ENCODE measurements at places on chromosomes 5 and 9. TPM values are rescaled to one million over a fixed set of nuclear protein-coding genes. Genes with fewer than 3 reads are reported as not detected.

The PCDHGC3 gene
- 14.7 TPM for total RNA-seq

The SLC2A6 gene
- 36.0 TPM for total RNA-seq

DNA sequence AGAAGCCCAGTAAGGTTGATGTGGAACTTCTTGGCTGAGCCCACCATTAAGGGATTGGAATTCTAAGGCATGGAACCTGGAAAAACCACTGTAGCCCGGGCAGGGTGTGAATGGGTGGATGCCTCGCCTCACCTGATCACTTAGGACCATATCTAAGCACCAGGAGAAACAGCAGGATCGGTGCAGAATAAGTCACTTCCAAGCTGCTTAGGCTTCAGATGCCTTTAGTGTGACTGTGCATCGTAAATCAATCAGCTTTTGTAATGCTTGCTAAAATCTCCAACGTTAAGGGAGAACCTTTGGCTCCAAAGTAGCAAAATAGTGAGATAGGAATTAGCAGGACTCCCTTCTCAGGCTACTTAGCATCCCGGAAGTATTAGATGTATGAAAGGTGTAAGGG, 103.9 kb upstream of the MEGF10 start:
- DNase-seq, result no peak

- no peak for DNase-seq
Observed at GRCh38 chr9:129237803-129238202, 59.7 kb upstream of the IER5L start.

The PFN3 gene
- not detected for total RNA-seq
